Activated naive CD4-positive, alpha-beta T cell treated with anti-CD3 and anti-CD28 coated beads, Interleukin-2, amount 50 U/mL, for 72 hours (primary cell): ENCODE measurements at places on chromosomes 6 and 20. TPM values are rescaled to one million over a fixed set of nuclear protein-coding genes. Genes with fewer than 3 reads are reported as not detected.

DNA sequence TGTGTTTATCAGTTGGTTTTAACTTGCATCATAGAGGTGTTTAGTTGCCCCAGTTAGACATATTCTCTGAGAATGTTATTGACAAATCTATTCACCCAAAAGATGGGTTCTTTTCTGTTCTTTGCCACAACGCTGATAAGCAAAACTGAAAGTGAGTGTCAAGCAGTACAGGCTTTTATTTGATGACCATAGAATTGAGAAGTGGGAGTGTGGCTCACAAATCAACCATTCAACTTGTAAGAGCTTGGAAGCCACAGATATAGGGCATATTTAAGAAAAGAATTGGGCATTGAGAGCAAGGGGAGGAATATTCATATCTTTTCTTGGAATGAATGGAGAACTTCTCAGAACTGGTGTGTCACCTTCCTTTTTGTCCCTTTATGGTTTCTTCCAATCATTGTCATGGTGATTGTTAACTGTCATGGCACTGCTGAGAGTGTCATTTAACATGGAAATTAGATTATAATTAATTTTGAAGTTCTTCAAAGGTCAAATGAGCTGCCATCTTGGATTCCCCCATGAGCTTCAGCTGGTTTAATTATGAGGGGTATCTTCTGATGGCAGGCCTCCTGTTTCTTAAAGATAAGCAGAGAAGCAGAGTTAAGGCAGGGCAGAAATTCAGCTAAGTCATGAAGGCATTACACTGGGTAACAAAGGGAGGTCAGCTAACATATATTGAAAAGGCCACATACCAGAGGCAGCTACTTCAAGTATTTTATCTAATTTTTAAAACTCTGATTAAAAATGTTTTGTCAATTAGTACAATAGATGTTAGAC, 254.0 kb upstream of the HTR1E start:
- no peak for DNase-seq

- no peak for DNase-seq
Observed at GRCh38 chr6:55100686-55101085, 73.6 kb upstream of the HCRTR2 start.

DNA sequence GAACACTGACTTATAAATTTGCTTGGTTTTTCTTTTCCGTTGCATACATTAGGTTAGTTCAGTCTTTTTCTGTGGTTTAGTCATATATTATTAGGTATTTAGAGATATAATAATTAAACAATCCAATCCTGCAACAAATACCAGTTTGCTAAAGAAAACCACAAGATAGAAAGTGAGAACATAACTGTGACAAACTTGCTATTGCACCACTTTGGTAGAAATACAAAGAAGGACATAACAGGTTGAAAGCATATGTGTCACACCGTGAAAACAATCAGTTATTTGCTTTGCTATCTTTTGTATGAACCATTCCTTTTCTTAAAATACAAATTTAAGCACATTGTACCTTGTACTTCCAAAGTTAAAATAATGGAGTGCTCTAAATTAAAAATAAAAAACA, 42.0 kb upstream of the KCNQ5 start:
- no peak for DNase-seq

NRSN1 gene
- total RNA-seq = not detected

ID4 gene
- total RNA-seq = not detected
